ENCODE measurements at places on chromosomes 7 and 10. TPM values are rescaled to one million over a fixed set of nuclear protein-coding genes. Genes with fewer than 3 reads are reported as not detected.

The NFE2L3 gene
- polyA plus RNA-seq: 2.6 TPM

The CHST3 gene
- polyA plus RNA-seq: 20.9 TPM

The TBX20 gene
- polyA plus RNA-seq: not detected

- no peak for DNase-seq
These were observed 3.0 kb upstream of the NCAPG2 start for GRCh38 chr7:158707610-158708009.

GRCh38 chr10:17200001-17200911 is 1.2 kb downstream of the TRDMT1 start:
- no peak for DNase-seq

Measured in BJ (cell line).